ENCODE measurements at places on chromosomes 7 and 10.

GRCh38 chr7:139117599-139118233 is 8.2 kb upstream of the ZC3HAV1 start:
- no peak for DNase-seq

GRCh38 chr7:79732535-79732934 is 279.1 kb upstream of the MAGI2 start:
- no peak for DNase-seq

DNA sequence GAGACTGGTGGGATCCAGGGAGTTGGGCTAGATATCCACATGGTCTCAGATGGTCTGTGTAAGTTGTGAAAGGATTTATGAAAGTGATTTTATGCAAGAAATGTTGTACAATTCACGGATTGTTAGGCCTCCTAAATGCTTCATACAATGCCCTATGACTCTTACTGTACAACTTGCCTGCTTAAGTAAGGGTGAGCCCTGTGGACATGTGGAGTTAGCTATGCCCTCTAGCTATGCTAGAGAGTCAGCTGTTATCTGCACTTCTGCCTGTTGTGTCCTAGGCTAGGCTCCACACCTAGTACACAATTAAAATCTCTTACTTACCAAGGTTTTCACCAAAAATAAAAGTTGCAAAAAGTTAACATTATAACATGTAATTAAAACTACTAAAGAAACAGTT is 1.7 kb upstream of the CFAP43 start:
- no peak for DNase-seq

DNA sequence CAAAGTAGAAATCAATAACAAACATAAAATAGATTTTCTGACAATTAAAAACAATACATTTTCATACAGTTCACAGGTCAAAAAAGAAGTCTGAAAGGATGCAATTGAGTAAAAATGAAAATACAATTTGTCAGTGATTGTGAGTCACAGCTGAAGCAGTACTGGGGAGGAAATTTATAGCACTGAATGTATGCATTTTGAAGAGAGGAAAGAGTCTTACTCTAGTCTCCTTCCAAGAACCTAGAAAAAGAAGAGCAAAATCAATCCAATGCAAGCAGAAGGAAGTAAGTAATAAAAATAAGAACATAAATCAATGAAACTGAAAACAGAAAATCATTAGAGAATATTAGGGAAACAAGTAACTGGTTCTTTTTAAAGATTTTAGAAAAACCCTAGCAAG is 507.2 kb upstream of the IGFBP3 start:
- no peak for DNase-seq

DNA sequence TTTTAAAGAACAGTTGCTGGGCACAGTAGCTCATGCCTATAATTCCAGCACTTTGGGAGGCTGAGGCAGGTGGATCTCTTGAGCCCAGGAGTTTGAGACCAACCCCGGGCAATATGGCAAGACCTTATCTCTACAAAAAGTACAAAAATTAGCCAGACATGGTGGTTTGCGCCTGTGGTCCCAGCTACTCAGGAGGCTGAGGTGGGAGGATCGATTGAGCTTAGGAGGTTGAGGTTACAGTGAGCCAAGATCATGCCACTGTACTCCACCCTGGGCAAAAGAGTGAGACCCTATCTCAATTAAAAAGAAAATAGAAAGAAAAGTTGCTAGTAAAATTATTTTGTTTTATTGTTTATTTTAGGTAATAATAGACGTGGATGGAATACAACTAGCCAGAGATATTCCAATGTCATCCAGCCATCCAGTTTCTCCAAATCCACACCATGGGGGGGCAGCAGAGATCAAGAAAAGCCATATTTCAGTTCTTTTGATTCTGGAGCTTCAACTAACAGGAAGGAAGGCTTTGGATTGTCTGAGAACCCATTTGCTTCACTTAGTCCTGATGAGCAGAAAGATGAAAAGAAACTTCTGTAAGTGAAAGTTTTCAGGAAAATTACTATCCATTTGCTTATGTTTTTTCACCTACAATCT is 3.0 kb downstream of the NUP42 start:
- no peak for DNase-seq

- DNase-seq, result peak; percentile 21
Observed at GRCh38 chr10:97648562-97649404, 8.3 kb downstream of the PI4K2A start.

Measured in germinal center (tissue), 1 donor.